Activated CD8-positive, alpha-beta memory T cell treated with anti-CD3 and anti-CD28 coated beads for 1 hour (primary cell): ENCODE measurements at places on chromosomes 2 and 18.

- no peak for DNase-seq
These were observed 38.5 kb downstream of the PARD3B start for GRCh38 chr2:204583773-204584172.

- no peak for DNase-seq
These were observed 536 bp upstream of the SLC25A12 start for GRCh38 chr2:171894612-171894947.

GRCh38 chr2:227774895-227775842 lies 29.5 kb downstream of the SCYGR8 start:
- DNase-seq = no peak

DNA sequence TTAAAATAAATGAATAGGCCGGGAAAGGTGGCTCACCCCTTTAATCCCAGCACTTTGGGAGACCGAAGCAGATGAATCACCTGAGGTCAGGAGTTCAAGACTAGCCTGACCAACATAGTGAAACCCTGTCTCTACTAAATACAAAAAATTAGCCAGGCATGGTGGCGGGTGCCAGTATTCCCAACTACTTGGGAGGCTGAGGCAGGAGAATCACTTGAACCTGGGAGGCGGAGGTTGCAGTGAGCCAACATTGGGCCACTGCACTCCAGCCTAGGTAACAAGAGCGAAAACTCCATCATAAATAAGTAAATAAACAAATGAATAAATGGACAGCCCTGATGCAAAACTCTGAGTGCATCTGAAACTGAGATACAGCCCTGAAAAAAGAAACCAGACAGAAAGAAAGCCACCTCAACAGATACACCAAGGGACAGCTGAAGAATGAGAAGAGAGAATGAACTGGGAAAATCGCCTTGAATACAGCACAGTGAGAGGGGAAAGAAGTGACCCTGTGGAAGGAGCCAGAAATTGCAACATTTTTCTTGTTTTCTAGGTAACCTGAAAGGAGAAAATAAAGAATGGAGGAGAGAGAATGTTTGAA lies 64.4 kb downstream of the TRABD2A start:
- no peak for DNase-seq

DNA sequence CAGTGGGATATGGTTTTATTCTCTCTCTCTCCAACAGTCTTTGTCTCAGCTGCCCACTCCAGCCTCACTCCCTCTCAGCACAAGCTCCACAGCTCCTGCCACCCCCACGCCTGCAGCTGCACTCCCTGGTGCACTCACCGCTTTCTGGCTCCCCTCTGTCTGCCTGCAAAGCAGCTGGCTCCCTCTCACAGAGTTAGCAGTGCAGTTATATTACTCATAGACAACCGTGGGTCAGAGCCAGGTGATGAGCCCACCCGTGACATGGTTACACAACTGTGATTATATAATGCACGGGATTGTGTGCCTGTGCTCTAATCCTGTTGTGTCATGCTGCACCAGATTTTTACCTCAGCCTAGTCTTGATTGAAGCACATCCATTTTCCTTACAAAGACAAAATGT lies 276.9 kb upstream of the CHAC2 start:
- no peak for DNase-seq

- DNase-seq = no peak
These were observed 52.5 kb downstream of the MBP start for GRCh38 chr18:77079954-77080682.

- DNase-seq = no peak
These were observed 469.9 kb upstream of the NRP2 start for GRCh38 chr2:205212357-205212756.

GRCh38 chr2:118709786-118710185 lies 137.7 kb downstream of the EN1 start:
- no peak for DNase-seq

DNA sequence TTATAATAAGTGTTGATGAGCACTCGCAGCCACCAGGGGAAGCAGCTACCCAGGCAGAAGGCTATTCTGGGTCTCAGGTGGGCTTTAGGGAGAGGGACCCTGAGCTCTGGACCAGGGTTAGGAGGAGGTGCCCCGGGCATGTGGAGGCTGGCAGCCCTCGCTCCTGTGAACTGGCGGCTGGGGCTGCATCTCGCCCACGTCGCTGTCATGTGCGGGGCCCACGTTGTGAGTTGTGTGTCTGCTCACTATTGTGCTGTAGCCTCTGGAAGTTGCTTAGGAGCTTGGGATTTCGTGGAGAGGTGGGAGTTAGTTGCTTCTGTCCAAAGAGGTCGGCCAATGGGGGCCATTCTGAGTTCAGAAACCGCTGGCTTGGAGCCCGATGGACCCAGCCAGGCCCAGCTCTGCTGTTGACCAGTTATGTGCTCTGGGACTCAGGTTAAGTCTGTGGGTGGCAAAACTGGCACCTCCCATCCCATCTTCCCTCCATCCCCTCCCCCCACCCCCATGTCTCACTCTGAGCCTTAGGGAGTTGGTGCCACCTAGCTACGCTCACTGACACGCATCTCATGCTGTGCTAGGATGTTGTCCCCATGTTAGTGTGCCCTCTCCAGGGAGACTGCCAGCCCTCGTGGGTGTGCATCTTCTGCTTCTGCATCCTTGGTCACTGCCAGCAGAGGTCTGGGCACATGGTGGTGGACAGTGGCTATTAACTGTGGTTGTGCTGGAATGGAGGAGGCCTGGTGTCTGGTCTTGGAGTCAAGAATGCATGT lies 18.5 kb downstream of the RRM2 start:
- DNase-seq = no peak

GRCh38 chr2:235768606-235769005 lies 274.8 kb downstream of the AGAP1 start:
- DNase-seq = no peak

- DNase-seq = no peak
These were observed 107.6 kb upstream of the OTOS start for GRCh38 chr2:240247868-240248720.

- no peak for DNase-seq
These were observed 101.6 kb downstream of the INO80D start for GRCh38 chr2:205984381-205984780.

GRCh38 chr2:18299423-18300212 lies 260.8 kb downstream of the RDH14 start:
- no peak for DNase-seq

- no peak for DNase-seq
These were observed 2.3 kb downstream of the STEAP3 start for GRCh38 chr2:119225926-119226325.

DNA sequence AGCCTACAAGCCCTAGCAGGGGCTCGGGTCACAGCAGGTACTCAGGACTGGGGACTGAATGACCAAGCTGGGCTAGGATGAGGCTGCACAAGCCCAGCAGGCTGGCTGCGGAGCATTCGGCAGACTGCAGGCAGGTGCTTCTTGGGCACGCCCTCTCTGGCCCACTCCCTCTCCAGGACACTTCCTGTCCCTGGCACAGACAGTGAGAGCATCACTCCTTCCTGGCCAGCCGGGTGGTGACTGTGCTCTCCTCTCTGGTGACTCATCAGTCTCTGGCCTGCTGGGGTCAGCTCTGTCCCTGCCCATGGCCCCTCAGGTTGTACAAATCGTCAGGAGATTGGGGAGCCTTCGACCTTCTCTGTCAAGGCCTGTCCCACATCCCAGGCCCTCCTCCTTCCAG lies 22.5 kb downstream of the C1QL2 start:
- DNase-seq = no peak

DNA sequence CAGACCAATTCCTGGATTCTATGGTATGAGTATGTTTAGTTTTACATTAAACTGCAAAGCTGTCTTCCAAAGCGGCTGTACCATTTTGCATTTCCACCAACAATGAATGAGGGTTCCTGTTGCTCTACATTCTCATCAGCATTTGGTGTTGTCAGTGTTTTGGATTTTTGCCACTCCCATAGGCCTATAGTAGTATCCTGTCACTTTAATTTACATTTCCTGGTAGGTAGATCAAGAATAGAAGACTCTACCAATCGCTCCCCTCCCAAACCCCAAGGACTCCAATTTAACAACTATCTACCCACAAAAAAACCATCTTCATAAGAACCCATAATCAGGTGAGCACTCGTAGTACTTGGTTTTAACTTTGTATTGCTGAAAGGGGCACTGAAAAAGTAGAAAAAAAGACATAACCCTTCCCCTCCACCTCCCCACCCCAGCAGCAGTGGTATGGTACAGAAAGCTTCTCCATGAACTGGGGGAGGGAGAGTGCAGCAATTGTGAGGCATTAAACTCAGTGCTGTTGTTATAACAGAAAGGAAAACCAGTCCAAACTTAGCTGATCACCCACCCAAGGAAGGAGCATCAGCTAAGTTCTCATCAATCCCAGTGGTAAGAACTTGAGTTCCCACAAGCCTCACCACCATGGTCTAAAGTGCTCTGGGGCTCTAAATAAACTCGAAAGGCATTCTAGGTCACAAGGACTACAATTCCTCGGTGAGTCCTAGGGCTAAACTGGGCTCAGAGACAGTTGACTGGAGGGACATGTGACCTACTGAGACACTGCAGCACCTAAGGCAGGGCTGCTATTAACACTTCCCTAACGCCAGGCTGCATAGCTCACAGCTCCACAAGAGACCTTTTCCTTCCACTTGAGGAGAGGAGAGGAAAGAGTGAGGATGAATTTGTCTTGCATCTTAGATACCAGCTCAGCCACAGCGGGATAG lies 35.5 kb upstream of the CYTIP start:
- no peak for DNase-seq

DNA sequence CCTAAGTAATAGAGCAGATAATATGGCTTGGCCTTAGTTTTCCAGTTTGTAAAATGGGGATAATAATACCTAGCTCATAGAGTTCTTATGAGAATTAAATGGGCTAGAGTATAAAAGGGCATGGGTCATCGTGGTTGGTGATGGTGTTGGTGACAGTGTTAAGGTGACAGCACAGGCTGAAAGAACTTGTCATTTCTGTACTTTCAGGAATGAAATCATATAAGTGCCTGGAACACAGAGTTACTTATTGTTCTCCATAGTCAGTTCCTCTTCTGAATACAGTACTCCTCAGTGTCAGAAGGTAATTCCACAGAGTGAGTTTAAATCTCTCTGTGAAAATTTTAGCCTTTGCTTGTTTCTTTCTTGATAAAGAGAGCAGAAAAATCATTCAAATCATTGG lies 42.4 kb downstream of the KIF5C start:
- DNase-seq = no peak

DNA sequence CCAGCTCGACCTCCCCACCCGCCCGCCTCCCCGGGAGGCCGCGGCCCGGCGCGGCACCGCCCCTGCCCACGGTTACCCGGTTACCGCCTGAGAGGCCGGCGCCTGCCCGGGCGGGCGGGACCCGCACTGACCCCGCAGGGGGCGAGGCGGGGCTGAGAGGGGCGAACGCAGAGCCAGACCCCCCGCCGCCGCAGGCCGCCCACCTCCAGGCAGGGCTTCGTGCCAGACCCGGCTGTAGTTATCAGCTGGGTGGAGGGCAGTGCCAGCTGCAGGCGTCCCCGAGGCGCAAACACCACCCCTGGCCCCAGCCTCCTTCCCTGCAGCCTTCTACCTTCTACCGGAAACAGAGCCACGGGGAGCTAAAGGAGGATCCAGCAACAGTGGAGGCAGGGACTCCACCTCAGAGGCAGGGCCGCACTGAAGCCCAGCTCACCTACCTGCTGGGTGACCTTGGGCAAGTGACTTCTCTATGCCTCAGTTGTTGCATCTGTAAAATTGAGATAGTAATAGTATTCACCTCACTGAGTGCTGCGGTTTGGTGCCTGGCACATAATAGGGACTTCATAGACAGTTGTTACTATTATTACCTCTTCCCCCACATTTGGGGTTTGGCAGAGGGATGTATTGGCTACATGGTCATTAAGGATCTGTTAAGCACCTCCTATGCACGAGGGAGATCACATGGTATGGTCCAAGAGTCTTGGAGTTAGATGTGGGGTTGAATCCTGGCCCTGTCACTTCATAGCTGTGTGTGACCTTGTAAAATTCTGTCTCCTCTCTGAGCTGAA lies 231.6 kb upstream of the SMAD2 start:
- no peak for DNase-seq

- no peak for DNase-seq
These were observed 19.2 kb downstream of the ODC1 start for GRCh38 chr2:10428924-10429323.

GRCh38 chr2:52391621-52392020 lies 1359.7 kb upstream of the NRXN1 start:
- no peak for DNase-seq

DNA sequence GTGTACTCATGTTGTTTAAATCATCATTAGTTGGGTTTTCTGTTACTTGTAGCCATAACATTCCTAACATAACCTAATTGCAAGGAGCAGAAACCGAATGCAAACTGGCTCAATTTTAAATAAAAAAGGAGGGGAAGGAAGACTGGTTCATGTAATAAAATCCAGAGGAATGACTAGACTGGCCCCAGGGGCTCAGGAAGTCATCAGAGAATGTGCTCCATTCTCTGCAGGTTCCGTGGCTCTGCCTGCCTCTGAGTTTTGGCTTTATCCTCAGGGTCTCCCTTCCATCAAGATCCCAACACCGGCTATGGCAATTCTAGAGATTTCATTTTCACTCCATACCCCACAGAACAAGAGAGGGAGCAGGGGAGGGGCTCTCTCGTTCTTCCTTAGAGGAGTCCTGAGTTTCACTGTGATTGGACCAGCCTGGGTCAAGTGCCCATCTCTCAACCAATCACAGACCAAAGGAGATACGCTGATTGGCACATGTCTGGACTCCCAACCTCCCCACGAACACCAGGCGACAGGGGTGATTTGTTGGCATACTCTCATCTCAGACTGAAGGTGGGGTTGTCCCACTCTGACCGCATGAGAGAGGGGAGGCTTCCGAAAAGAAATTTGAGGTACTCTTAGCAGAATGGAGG lies 64.8 kb downstream of the NPPC start:
- DNase-seq = no peak

GRCh38 chr2:159891917-159892730 lies 94.1 kb upstream of the CD302 start:
- no peak for DNase-seq

GRCh38 chr2:107001062-107001461 lies 115.1 kb upstream of the ST6GAL2 start:
- DNase-seq = no peak

DNA sequence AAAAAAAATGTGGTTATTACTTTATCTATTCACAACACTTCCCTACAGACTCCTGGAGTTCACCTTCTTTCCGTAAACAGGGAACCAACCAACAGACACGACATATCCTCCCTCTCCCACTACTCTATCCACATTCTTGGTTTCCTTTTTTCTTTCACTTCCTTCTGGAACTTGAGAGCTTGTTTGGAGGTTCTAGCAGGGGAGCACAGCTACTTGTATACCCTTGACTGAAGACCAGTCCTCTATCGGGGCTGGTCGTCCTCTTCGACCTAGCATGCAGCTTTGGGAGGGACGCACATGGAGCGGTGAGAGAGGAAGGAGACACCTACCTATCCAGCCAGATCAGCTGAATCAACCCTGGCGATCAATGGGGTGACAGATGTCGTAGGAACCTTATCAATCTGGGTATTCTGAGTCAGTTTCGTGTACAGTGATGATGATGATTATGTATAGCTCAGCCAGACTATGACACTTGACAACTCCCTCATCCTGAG lies 43.5 kb upstream of the MSH2 start:
- no peak for DNase-seq

- no peak for DNase-seq
These were observed 772.6 kb upstream of the FAM98A start for GRCh38 chr2:34371711-34372110.
